ENCODE measurements at places on chromosomes 7 and 10. TPM values are rescaled to one million over a fixed set of nuclear protein-coding genes. Genes with fewer than 3 reads are reported as not detected.
A peak's percentile ranks its signal among the peaks of the same experiment; 100 is the strongest.

- peak; percentile 36 for DNase-seq
Measured at GRCh38 chr7:6121141-6121540, 90.0 kb downstream of the ANKRD61 start.

DNA sequence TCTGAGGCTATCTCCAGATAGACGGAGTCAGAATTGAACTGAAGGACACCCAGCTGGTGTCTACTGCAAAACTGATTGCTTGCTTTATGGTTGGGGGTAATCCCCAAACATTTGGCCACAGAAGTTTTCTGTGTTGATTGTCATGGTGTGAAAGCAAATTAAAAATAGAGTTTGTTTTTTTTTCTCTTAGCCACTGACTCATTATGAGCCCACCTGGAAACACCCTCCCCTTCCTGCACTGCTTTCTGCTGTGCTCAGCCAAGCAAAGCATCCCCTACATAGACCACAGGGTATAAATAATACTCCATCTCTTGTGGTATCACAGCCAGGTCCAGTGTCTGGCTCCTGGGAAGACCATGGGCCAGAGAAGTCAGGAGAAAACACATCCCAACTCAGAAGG, 6.5 kb upstream of the VWC2 start:
- no peak for DNase-seq

DNA sequence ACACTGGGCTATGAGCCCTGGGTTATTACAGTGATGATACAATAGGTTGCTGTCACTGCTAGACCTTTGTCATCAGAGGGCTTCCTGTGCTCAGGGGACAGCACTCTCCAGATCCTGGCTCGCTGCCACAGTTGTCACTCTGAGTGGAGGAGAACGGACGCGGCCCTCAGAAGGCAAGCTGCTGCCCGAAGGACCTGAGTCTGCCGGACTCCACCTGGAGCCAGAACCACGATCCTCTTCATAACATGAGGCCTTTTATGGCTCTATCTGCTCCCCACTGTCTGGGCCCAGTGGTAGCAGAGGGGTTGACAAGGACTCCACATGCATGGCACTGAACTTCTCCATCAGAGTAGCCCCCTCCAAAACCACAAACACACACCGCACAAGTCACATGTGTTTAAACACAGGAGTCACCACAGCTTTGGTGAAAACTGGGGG, 94.7 kb upstream of the EFCAB10 start:
- no peak for DNase-seq

Gene PDIA4
- total RNA-seq = 219 TPM
